ENCODE measurements at places on chromosomes 4 and X. TPM values are rescaled to one million over a fixed set of nuclear protein-coding genes. Genes with fewer than 3 reads are reported as not detected.

The NCAPG gene
- 3.6 TPM for total RNA-seq

The UCP1 gene
- not detected for total RNA-seq

The PDE6B gene
- total RNA-seq: not detected

The MAGEA1 gene
- not detected for total RNA-seq

The IL2 gene
- total RNA-seq: not detected

The PARM1 gene
- 0.36 TPM for total RNA-seq

The APLN gene
- total RNA-seq: 1.3 TPM

Data from hair follicle dermal papilla cell (primary cell).